Colonic mucosa (tissue), 4 donors: ENCODE measurements at places on chromosomes 12 and 14. TPM values are rescaled to one million over a fixed set of nuclear protein-coding genes. Genes with fewer than 3 reads are reported as not detected.

GLT1D1 gene
- 0.17 TPM for total RNA-seq

P2RX2 gene
- 0.24 TPM for total RNA-seq

MYF5 gene
- not detected for total RNA-seq

DNA sequence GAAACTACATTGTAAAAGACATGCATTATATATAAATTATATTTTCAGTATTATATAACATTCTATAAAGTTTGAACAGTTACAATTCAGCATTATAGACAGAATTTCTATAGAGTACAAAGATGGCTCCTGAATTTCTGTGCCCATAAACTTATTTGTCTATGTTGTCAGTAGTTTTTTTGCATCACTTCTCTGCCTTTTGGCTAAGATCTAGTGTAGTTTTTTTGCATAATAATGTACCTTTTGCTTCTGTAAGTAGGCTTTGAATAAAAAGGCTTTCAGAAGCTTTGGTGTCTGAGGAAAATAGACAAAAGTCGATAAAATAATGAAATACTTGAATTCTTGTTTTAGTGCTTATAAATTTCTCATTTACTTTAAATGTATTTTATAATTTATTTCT is 11.1 kb downstream of the DNAL1 start:
- no peak for DNase-seq

DNA sequence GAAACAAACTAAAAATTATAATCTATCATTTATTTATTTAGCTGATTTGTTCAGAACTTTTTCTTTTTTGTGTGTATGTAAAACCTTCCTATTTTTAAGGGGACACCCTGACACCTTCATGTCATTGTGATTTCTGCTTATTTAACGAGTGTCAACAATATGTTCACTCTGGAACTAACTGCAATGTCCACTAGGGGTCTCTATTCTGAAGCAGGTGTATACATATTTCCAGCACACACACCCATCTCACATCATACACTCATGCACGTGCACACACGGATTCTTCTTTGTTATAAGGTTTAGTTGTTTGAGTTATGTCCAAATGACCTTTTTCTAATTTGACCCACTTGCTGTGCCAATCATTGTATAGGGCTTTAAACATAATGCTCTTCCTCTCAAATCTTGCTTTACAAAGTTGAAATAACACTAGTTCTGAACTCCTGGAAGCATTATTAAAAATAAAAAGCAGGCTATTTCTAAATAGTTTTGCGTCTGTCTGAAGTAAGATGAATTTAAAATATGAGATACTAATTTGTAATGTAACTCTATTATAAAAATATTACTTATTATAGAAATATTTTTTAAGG is 15.5 kb downstream of the E2F7 start:
- DNase-seq: peak; percentile 23

DNA sequence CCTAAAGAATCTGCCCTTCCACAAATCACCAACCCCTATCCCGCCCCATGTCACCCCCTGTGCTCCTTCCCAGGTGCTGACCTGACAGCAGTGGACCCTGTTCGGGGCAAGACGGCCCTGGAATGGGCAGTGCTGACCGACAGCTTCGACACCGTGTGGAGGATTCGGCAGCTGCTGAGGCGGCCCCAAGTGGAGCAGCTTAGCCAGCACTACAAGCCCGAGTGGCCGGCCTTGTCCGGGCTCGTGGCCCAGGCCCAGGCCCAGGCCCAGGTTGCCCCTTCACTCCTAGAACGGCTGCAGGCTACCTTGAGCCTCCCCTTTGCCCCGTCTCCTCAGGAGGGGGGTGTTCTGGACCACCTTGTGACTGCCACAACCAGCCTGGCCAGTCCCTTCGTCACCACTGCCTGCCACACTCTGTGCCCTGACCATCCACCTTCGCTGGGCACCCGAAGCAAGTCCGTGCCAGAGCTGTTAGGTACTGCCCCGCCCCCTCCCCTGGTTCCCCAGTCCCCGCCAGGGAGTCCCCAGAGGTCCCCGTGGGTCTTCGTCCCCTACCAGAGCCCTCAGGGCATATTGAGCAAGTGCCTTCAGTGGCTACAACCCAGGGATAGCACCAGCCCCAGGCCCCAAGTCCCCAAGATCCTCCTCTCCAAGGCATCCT is 2.7 kb downstream of the ANKRD33 start:
- no peak for DNase-seq

GRCh38 chr14:98189511-98189910 is 1082.5 kb downstream of the BCL11B start:
- DNase-seq: no peak

DNA sequence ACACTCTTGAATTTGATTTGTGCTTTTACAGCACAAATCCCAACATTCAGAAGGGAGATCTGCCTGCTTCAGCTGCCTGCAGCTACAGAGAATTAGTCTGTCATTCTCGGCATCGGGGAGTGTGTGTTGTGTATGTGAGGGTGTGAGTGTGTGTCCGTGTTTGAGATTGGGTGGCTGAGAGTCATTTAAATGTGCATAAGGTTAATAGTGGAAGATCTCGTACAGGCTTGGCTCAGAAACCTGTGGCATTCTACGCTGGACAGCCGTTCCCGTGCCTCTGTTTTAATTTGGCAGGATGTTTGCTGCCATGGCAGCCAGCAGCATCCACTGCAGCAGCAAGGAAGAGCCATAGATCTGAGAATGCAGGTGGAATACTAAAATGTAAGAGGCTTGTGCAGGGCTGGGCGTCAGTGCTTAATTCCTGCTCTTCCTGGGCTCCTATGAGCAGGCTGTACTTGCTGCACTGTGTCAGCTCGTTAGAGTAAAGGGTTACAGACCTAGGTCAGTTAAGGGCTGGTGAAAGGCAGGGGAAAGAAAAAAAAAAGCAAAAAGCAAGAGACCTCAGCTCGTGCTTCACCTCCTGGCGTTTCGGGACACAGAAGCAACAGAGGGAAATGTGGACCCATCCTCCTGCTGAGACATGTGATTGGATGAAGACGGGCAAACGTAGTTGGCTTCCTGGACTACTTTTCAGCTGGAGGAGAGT is 205.4 kb downstream of the NAV3 start:
- DNase-seq: no peak

DNA sequence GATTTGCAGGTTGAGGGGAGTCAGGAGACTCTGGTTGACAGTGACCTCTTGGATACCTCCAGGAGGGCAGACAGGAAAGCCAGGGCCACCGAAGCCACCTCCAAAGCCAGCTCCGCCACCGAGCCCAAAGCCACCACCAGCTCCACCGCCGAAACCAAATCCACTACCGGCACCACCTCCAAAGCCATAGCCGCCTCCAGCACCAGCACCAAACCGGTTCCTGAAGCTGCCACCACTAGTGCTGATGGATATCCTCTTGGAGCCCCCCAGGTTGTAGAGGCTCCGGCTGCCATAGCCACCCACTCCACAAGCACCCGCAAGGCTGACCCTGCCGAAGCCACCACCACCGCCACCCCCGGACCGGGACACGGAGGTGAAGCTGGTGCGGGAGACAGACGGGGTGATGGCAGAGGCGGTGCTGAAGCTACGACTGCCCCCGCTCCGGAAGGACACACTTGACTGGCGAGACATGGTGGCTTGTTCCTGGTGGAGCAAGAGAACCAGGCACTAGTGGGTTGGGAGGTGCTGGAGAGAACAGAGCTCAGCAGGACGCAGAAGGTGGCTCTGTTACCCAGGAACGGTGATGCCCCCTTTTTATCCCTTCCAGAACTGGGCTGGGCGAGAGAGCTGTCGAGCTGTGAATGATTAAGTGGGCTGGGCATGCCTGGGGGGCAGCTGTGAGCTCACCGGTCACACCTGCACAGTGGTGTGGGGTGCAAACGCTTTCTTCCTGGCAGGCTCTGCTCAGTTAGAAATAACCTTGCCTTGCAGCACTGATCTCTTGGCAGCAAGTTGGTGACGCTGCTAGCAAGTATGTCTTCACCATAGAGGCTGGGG is at the start of gene KRT5:
Gene KRT5, minus strand, starts transcription at position 569 of the 837 bp plus-strand sequence. Its CDS starts 98 bp downstream, at position 471.
- peak; percentile 11 for DNase-seq

DNA sequence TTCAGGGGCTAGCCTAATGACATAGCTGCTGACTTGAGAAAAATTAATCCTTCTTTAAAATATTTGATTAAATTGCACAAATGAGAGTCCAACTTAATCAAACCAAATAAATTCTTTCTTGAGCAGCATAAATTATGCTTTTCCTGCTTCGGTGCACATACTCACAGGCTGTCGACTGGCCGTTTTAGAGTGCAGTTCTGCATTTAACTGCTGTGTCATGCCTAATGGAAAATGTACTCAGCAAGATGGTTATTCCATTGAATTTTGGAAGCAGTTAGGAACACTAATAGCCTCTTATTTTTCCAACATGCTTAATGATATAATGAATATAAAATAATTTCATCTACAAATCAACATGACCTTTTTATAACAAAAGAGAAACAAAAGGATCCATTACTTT is 266.1 kb upstream of the LRIG3 start:
- DNase-seq: no peak

GRCh38 chr14:103828315-103828967 is 18.9 kb downstream of the PPP1R13B start:
- DNase-seq: peak; percentile 27

DNA sequence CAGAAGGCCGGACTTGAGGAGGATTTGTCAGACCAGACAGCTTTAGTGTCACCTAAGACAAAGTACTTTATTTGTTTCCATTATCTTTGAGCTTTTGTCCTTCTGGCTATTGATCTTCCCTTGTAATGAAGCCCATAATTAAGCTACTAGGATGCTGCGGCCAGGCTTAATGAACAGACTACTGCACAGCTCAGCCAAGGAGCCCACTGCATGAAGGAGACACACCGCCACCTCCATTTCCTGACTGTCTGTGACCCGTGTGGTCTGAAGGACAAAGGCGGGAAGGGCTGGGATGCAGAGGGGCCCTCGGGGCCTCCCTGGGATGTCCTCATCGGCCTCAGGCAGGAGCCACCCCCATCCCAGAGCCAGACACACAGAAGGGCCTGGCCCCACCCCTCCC is 31.0 kb upstream of the GALNT9 start:
- DNase-seq: no peak

DNA sequence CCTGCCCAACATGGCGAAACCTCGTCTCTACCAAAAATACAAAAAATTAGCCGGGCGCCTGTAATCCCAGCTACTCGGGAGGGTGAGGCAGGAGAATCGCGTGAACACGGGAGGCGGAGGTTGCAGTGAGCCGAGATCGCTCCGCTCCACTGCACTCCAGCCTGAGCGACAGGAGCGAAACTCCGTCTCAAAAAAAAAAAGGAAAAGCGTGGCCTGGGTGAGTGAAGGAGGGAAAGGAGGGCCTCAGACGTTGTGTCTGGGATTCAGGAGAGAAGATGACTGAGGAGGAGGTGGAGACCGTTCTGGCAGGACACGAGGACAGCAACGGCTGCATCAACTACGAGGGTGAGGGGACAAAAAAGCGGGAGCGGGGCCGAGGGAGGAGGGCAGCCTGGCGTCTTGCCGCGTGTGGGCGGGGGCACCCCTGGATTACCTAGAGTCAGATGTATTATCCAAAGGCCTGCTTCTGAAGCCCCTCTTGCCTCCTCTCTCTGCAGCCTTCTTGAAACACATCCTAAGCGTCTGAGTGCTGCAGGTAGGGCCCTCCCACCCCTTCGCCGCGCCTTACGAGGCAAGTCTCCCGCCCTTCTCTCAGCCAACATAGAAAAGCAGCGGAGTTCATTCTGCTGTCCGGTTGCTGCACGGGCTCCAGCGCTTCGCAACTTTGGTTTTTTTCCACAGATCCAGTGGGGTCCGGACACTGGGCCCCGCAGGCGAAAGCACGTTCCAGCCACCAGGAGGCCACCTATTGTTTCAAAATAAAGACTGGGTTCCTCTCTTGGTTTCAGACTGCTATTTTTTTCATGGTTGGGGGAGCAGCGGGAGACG is 744 bp upstream of the MYL6 start:
- peak; percentile 84 for DNase-seq

DNA sequence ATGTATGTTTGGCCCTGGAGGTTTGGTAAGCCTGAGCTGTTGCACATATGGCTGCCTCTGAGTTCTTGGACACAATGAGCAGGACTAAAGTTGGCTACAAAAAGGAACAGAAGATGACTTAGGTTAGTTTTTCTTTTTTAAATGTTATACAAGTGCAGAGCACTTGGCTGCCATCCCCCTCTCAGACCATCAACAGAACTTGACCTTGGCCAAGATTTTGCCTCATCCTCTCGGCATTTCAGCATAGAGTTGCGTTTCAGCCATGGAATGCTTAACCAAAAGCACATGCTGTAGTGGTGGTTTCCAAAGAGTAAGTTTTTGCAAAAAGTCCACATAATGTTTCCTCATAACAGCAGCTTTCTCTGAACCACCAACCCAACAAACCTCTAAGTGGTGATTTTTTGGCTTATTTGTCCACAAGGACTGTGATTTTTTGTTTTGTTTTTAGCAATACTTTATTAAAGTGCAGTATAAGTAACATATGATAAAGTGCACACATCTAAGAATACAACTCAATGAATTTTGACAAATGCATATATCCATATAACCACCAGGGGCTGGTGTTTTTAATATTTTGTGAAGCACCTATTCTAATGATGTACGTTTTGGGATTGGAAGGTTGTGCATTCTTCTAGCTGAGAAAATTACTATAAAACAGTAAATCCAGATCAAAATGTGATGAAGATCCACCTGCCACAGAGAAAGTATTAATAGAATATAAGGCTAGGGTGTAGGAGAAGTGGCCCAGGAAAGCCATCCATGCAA is 12.1 kb upstream of the GALNT16 start:
- no peak for DNase-seq

- DNase-seq: peak; percentile 83
Measured at GRCh38 chr12:53207042-53207441, at the start of gene ITGB7. Gene ITGB7, minus strand, starts transcription at chr12:53207251. Its CDS starts 6,808 bp downstream, at chr12:53200443.

DNA sequence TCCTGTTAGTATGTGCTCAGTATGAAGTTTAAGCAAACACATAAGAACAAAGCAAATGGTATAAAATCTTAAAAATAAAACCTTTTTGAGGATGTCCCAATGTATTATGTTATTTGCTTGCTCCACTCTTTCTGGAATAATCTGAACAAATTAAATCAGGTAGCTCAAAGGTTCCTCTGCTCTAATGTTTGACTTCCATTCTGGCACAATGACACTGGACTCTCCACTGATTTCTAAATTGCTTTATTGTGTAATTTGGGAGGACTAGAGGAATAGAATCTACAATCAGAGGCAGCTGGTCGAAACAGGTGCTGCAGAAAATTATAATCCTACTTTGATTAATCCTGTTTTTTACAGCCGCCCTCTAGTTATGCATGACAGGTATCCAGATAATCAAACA is 523.7 kb upstream of the FOXG1 start:
- DNase-seq: no peak

DNA sequence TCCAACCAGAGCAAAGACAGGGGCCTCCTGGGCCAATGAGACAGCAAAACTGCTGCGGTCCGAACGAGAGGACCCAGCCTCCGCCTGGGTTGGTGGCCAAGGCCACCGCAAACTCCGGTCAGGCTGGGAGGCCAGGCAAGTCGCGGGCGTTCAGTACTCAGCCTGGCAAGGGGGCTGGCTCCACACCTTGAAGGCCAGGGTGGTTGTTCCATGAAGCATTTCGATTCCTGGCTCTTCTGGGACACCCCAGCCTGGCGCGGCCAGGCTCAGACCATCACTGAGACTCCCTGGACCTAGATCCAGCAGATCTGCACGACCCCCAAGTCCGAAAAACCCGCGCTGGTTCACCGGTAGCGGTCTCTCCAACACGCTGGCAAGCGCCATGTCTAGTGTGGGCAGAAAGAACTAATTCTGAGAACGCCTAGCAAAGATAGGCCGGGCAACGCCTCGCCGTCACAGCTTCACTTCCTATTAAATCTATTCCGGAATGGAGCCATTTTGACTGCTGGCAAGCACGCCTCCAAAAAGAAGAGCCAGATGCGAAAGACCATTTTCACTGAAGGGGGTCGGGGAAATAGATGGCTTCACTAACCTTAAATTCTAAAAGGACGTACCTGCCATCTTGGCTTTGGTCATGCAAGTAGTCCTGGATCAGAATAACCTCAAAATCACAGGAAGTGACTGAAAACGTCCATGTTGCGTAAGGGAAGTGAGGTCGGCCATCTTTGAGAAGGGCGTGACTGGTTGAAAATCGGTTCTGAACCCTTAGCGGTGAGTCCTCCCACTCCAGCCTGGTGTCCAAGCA is at the start of gene PSMB5:
Gene PSMB5, minus strand, starts transcription at position 403 of the 805 bp plus-strand sequence. Its CDS starts 19 bp downstream, at position 384.
- DNase-seq: peak; percentile 91
